Stimulated activated CD4-positive, alpha-beta T cell treated with anti-CD3 and anti-CD28 coated beads, TNF-alpha, amount 100 ng/mL, for 24 hours (primary cell): ENCODE measurements at places on chromosomes 2 and 18.

DNA sequence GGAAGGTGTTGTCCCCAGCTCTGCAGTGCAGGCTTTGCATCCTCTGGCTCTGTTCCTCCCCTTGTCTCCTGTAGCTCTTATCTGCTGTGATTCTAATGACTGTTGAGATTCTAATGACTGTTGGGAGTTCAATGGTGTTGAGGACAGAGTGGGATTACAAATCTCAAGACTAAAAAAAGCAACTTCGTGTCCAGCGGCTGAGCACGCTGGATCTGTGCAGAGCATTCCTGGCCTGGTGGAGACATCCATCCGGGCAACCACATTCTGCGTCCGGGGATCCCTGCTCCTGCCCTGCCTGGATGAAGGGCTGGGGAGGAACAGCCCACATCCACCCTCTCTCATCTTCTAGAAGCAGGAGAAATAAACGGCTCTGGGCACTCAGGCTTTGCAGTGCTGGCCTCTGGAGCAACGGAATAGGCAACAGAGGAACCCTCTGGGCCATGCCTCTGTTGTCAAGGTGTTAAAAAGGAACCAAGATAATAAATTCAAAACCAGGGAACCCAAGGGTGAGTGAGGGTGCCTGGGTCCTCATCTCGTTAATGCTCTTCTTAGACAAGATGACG lies 106.7 kb upstream of the ASB18 start:
- no peak for DNase-seq

DNA sequence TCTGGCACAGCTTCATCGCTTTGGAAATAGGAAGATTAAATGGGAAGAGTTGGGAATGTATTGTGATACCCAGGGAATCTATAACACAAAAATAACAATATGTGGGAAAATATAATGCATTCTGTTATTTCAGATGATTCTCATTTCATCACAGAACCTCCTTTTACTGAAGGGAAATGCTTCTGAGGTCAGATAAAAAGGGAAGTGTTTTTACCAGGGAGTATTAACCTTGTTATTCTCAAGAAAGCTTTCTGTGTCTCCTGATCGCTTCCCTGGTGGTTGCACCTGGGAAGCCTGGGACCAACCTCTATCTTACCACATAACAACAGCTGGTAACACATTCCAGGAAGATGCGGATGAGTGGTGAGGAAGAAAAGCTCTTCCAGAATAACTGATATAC lies 47.2 kb downstream of the SCG2 start:
- DNase-seq = no peak

GRCh38 chr2:164917296-164917903 lies 37.9 kb downstream of the SLC38A11 start:
- DNase-seq = no peak

GRCh38 chr18:59570796-59571195 lies 126.4 kb downstream of the CCBE1 start:
- no peak for DNase-seq

DNA sequence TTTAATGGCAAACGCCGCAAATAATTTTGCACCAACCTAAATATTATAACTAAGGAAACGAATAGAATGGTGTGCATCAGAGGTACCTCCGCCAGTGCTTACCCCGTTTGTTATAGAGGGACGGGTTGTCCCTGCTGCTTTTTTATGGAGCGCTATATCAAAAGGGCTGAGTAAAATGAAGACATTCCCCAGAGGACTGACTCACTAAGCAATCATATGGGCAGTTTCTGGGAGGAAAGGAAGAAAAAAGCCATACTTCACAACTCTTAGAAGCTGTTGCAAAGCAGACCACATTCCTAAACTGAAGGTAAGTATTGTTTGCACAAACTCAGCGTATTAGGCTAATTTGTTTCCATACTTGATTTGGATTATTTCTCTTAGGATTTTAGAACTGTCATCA lies 12.9 kb downstream of the ID2 start:
- no peak for DNase-seq

GRCh38 chr18:12012697-12013096 lies 31.4 kb downstream of the IMPA2 start:
- no peak for DNase-seq
